ENCODE measurements at places on chromosomes 16 and 17.

GRCh38 chr16:85250609-85251223 is 138.4 kb upstream of the CIBAR2 start:
- no peak for DNase-seq

- DNase-seq: no peak
These were observed 256.1 kb downstream of the CPPED1 start for GRCh38 chr16:12547608-12547922.

- peak; percentile 80 for DNase-seq
These were observed 4.9 kb downstream of the CDK3 start for GRCh38 chr17:76005263-76006149.

DNA sequence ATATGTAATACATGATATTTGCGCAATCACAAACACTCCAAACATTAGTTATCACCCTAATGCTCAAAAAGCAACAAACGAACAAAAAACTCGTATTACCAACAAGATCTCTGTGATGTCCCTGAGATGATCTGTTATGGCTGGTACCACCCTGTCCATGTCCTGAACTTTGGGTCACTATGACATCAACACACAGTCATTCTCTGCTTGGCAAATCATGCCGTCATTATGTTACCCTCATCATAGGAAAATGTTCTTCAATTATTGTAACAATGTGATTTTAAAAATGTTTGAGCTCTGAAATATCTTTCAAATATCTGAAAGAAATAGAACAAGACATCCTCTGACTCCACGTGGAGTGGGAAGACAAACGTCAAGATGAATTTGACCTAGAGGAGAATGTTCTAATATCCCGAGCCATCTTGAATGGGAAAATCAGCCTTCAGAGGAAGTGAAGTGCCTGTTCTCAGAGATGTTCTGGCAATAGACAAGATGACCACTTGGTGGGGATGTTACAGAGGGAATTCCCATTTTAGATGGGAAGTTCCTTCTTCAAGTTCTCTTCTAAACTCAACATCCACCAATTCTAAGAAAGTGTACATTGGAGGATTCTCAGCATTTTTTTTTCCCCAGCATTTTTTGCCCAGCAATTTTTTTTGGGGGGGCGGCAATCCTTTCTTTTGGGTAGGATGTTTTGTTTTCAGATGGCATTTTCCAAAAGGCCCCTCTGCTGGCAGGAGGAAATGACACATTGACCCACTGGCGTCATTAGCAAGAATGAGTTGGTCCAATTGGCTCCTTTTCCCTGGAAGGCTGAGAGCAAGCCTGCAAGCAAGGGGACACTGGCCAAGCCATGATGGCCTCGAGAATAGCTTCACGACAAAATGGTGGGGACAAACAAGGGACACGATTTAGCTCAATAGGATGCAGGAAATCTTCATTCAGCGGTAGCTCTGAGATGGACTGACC is 3.7 kb upstream of the HSD17B2 start:
- DNase-seq: no peak

DNA sequence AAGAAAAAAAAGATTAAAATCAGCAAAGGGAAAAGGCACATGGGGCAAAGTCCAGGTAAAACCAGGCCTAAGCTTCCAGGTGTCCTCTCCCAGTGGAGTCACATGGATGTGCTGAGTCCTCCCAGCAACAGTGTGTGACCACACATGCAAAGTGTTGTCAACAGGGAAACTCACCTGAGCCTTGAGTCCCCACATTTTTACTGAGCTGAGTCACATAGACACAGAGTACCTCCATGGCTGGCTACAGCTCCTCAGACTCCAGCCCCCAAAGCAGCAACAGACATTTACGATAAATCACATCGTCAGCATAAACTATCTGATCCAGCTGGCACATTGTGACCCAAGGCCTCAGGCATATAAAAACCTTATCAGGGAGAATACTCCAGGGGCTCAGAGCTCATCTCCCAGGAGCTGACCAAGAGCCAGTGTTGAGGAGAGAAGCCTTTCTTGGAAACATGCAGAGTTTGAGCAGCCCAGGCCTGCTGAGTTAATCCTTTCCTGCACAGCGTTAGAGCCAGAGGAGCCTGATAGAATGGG is 20.5 kb downstream of the ERCC4 start:
- DNase-seq: no peak

- no peak for DNase-seq
These were observed 37.8 kb upstream of the MYOCD start for GRCh38 chr17:12627781-12628451.

- DNase-seq: no peak
These were observed 12.3 kb upstream of the FASN start for GRCh38 chr17:82110298-82110697.

DNA sequence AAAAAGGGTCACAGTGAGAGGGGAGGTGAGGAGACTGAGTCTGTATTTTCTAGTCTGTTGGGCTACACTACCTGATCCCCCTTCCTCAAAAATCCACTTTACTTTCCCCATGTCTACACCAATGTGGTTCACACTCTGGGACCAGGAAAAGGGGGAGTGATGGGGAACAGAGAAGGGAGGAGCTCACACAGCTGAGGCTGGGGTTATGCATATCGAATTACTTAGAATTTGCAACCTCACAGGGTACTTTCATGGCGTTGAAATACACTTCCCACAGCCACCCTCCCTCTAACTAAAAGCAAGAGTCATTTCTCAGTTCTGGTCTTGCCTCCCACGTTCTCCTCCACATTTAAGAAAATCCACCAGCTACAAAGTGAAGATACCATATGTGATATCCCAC is 14.1 kb downstream of the MAPT start:
- no peak for DNase-seq

GRCh38 chr17:78343543-78344201 is 16.2 kb downstream of the SOCS3 start:
- peak; percentile 63 for DNase-seq
